GM20000 (cell line): ENCODE measurements at places on chromosomes 2 and 18.

GRCh38 chr2:75488157-75488556, 72.6 kb downstream of the EVA1A start:
- no peak for DNase-seq

GRCh38 chr2:174681099-174682006, 82.9 kb downstream of the CHRNA1 start:
- DNase-seq, result no peak

GRCh38 chr2:88729061-88729745, 37.7 kb downstream of the RPIA start:
- no peak for DNase-seq

DNA sequence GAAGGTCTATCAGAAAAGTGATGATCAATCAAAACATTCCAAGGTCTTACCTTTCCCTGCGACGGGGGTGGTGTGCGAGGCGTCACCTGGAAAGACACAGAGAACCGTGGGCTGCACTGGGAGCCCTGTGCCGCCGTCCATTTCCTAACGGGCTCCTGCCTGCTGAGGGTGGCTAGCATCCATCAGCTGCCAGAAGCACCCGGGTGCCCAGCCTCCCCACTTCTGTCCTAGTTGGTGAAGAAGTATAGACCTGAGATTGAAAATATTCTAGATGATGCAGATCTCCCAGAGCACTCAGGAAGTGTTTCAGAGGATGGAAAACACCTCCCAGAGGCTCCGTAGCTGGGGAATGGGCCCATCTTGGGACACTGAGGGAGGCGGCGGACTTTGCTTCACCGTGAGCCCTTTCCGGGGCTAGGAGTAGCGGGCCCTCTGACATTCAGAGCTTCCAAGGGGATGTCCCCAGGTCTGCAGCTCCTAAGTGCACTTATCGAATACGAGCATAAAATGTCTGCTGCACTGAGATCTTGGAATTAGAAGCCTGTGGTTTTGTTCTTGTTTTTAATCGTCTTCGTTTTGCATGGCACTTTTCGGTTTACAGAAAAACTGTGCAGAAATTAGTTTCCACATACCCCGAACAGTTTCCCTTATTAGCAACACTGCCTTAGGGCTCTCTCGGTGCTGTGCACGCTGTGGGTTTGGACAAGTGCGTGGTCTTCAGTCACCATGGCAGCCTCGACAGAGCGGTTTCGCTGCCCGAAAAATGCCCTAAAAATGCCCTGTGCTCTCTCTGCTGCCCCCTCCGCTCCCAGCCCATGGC, 143.5 kb downstream of the MBP start:
- DNase-seq, result no peak

DNA sequence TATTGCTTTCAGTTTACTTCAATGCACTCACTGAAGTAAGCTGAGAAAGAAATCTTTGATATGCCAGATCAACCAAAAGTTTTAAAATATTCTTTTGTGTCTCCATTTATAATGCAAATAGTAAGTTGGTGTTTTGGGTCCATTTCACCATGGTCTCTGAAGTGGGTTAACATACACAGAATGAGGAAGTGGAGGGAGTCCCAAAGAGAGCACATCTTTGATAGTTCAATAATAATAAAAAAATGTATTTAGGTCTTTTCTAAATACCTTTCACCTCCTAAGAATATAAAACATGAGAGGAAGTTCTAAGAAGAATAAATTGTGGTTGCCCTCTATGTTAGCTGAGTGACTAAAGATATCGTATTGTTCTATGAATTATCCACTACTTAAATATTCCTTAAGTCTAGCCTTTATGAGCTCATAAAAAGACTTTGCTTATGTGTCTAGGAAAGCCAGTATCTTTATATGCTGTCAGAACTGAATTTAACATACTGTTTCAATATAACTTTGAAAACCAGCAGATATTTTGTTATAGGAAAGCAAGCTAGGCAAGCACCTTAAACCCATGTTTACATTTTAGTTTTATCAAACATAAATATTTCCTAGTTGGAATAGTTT, 148.7 kb upstream of the ZEB2 start:
- no peak for DNase-seq

DNA sequence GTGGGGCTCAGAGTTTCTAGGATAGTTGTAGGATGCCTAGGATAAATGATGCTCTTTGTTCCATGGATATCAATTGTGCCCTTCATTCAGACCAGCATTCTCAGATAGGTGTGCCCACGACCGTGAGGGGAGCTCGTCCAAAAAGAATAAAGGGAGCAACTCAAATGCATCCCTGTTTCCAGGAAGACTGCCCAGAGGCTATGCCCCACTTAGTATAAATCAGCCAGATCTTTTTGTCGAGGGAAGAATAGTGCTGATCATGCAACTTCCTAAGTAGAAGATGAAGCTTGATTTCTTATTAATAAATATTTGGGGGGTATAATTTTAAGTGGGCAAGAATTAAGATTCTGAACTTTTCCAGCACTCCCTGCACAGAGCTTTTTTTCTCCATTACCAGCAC, 450.2 kb downstream of the ARHGAP15 start:
- DNase-seq, result no peak
